T-helper 17 cell (primary cell): ENCODE measurements at places on chromosomes 1 and 21. TPM values are rescaled to one million over a fixed set of nuclear protein-coding genes. Genes with fewer than 3 reads are reported as not detected.

GRCh38 chr1:151485685-151486255, 25.4 kb upstream of the CGN start:
- DNase-seq = no peak

GRCh38 chr1:89539128-89539527, 14.5 kb downstream of the LRRC8B start:
- DNase-seq = no peak

DNA sequence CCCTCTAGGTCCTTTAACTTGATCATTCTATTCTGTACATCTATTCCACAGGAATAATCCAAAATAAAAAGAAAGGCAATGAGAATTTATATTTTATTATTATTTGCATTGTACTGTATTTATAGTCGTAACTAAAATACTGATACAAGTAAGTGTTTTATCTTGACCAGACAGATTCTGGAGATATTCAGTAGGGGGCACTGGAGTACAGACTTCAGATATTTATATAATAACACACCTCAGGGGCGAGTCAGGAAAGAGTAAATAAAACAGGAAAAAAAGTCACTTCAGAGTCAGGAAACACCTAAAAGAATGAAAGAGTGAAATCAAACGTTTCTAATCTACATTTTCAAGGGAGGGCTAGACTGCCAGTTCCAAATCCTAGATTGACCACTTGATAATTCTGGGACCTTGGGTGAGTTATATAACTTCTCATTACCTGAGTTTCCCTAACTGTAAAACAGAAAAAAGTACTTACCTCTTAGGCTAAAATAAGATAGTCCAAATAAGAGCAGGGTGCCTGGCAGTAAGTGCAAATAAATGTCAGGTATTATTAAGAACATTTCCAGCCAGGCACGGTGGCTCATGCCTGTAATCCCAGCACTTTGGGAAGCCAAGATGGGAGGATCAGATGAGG, 31.1 kb upstream of the MTF1 start:
- DNase-seq = no peak

- DNase-seq = no peak
Observed at GRCh38 chr1:44894591-44894990, 51.5 kb upstream of the PTCH2 start.

- no peak for DNase-seq
Observed at GRCh38 chr1:232872738-232873137, 67.5 kb downstream of the MAP10 start.

Gene TNFSF18
- total RNA-seq = not detected

Gene CLDN14
- not detected for total RNA-seq

Gene OR6K3
- not detected for total RNA-seq
